Thymus (tissue), 14 donors: ENCODE measurements at places on chromosomes 5 and 9. TPM values are rescaled to one million over a fixed set of nuclear protein-coding genes. Genes with fewer than 3 reads are reported as not detected.

DNA sequence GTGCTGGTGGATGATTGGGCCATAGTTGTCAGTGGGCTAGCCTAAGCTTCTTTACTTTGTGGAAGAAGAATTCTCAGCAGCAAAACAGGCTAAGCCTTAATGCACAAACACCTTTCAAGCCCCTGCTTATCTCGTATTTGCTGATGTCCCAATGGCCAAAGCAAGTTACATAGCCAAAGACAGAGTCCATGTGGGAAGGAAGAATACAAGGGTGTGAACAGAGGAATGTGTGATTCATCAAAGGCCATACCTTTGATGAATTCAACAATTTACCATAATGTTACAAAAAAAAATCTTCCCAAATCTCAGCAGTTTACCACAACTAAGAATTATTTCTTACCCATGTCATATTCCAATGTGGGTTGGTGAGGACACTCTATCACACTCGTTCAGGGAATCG is 1.2 kb upstream of the YTHDC2 start:
- no peak for DNase-seq

- DNase-seq: no peak
Measured at GRCh38 chr9:135249711-135250110, 162.2 kb downstream of the OLFM1 start.

DNA sequence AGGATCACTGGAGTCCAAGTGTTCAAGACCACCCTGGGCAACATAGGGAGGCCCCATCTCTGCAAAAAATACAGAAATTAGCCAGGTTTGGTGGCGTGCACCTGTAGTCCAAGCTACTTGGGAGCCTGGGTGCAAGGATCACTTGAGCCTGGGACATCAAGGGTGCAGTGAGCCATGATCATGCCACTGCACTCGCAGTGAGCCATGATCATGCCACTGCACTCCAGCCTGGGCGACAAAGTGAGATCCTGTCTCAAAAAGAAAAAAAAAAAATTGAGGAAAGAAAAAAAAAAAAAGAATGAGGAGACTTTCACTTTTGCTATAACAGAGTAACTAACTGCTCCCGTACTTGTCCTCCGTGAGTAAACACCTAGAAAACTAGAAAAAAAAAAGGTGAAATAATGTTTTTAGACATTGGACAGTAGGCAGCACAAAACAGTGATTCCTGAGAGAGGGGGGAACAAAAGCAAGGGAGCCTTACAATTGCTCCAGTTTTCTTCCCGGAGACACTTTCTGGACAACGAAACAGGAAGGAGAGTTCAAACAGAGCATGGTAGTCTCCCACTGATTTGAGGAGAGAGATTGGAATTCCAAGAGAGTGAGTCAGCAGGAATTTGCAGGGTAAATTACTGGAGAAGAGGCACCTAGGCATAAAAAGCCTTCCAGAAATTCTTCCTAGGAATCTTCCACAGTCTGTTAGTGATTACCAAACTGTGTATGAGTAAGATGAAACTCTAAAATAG is 6.9 kb upstream of the ZBTB5 start:
- no peak for DNase-seq

DNA sequence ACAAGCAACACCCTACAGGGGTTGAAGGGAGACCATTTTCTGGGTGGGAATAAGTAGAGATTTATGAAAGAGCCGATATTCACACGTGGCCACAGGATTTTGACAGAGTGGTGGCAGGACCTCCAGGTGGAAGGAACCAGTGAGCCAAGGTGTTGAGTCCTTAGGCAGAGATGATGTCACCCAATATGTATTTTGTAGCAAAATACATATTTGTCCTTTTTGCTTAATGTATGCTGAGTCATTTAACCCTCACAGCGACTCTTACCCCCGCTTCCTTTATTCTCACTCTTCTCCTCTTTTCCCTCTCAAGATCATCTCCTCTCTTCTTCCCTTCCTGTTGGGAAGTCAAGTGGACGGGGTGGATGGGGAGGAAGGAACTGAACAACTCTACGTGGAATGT is 215.7 kb upstream of the S1PR3 start:
- no peak for DNase-seq

GRCh38 chr5:29077451-29077850 is 2039.1 kb upstream of the CDH9 start:
- no peak for DNase-seq

DNA sequence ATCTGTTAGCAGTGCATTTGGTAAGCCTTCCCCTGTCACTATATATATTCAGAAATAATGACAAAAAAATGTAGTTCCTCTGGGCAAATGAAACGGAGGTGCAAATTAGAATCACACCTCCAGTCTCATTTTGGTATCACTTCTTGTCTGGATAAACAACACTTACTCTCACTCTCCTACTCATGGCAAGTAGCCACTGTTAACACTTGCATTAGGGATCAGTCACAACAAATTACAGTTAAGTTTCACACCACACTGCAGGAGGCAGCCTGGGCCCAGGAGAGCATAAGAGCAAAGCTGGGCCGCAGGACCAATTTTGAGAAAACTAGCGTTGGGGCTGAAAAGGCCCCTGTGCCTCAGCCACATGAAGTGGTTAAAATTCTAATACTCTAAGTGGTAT is 161.0 kb downstream of the ELAVL2 start:
- no peak for DNase-seq

GRCh38 chr9:91004992-91005391 is 203.4 kb downstream of the SYK start:
- DNase-seq: no peak

DNA sequence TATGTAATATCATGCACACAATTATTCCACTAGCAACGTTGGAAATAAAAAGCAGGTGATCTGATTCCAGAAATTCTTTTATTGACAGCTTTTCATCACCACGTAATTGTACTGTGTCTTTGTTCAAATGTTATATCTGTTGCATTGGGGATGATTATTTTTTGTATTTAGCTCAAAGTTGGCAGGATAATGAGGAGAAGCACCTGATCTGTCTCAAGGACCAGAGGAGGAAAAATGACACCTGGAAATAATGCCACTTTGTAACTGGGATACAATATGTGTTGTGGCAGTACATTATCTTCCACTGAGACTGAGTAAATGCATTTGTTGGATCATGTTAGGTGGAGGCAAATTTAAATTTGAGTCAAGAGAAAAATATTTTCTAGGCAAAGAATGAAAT is 1298.8 kb upstream of the CDH6 start:
- DNase-seq: no peak

GRCh38 chr5:38494763-38495162 is 61.7 kb downstream of the LIFR start:
- no peak for DNase-seq

GRCh38 chr5:100789694-100790093 is 113.4 kb downstream of the ST8SIA4 start:
- DNase-seq: no peak

Gene PCDH1
- polyA plus RNA-seq: 5.1 TPM

Gene CDH6
- polyA plus RNA-seq: 0.87 TPM

Gene LCN9
- polyA plus RNA-seq: not detected

Gene SLC6A3
- polyA plus RNA-seq: 14.9 TPM

Gene SCGB3A2
- polyA plus RNA-seq: 1.6 TPM

Gene SGCD
- 0.46 TPM for polyA plus RNA-seq

Gene HK3
- polyA plus RNA-seq: 38.9 TPM

Gene INSL6
- not detected for polyA plus RNA-seq
